ENCODE measurements at places on chromosomes 5 and 9.

DNA sequence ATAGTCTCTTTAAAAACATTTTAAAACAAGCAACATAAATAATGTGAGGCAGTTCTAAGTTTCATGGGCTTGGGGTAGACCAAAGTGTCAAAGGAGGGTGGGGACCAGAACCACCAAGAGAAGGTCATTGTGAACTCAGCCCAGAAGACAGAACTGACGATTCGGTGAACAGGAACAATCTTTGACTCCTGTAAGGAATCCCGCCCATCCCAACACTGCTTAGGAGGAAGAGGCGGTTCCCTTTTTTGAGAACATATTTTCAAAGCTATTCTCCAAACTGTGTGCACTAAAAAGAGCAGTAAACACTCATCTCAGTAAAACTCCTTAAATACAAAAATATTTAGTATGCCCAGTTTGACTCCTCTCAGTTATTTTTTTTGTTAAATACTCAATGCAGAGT lies 176.5 kb upstream of the TLE4 start:
- no peak for DNase-seq

- DNase-seq = no peak
Measured at GRCh38 chr5:95238560-95239325, 46.2 kb downstream of the MCTP1 start.

DNA sequence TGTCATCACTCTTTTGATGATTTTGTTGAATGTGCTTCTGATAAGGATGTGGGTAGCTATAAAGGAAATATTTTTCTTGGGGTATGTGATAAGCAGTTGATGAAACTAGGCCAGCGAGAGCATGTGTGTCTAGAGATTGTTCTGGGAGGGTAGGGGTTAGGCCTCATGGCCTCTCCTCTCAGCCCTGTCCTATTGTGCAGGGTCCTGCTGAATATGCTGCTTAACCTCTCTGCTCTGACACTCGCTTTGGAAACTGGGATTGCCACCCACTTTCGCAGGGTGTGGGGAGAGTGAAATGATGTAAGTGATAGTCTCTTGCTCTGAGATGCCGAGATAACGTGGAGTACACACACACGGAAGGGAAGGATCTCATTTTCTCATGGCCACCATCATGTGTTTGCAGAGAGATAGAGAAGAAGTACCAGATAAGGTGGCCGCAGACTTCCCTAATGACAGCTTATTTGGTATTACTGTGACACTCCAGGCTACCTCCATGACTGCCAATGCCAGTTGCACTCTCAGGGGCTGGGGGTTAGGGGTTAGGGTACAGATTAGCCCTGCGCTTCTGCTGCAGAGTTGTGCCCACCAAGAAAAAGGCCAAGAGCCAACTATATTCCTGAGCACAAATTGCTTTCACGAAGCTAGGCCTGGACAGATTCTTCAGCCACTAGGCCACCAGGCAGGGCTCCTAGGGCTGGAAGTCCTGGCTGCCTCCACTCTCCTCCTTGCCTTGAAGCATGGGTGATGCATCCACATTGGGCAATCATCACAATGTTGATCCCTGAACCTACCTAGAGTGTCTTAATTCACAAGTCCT lies 25.2 kb upstream of the TNFAIP8 start:
- no peak for DNase-seq

- no peak for DNase-seq
Measured at GRCh38 chr5:120600639-120601038, 136.5 kb downstream of the PRR16 start.

DNA sequence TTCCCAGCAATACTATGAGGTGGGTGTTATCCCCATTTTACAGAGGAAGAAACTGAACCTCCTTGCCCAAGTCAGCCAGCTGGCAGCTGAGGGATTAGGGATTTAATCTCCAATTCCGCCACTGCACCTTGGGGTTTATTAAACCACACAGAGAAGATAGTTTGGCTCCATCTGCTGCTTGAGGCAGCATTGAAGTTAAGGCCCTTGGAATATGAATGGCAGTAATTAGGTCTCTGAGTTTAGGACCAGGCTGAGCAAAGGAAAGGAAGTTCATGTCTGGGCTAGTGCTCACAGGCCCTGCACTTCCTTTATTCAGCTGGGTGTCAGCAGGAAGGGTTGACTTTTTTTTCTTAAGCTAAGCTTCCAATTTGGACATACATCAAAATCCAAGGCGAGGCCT lies 86.9 kb upstream of the GDNF start:
- DNase-seq = no peak

- no peak for DNase-seq
Measured at GRCh38 chr5:139571966-139572365, 10.8 kb downstream of the UBE2D2 start.

DNA sequence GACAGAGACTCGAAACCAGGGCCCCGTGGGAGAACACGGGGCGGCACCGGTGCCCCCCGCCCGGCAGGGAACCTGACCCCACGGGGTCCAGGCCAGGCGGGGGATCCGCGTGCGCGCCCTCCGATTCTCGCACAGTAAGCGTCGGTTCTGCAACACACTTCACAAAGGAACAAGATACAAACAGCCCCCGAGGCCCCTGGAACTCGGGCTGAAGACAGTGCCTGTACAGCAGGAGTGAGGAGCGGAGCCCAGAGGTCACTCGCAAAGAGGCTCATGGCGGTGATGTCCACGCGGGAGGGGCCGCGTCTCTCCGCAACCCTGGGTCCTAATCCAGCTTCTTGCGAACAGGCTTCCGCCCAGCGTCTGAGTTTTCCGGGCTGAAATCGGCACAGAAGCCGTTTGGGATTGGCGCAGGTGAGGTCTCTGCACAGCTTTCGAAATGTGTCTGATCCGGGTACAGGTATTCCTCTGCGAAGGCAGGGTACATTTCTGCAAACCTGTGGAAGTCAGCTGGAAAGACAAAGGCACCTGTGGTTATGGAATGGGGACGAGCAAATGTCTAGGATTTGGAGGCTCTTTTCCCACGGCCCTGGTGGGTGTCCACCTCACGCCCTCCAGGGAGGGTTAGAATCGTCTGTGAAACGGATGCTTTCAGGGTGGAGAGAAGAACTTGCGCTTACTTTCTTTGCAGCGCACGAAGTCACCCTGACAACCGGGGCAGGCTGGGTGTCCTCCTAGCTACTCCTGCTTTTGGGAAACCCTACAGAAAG lies 18.3 kb upstream of the SLC6A3 start:
- no peak for DNase-seq

GRCh38 chr5:72213482-72213881 lies 106.2 kb downstream of the MAP1B start:
- no peak for DNase-seq
